Small intestine (tissue), 16 donors: ENCODE measurements at places on chromosomes 16 and 17.
A peak's percentile ranks its signal among the peaks of the same experiment; 100 is the strongest.

GRCh38 chr17:50663812-50664374, 29.2 kb downstream of the ABCC3 start:
- peak; percentile 65 for DNase-seq

DNA sequence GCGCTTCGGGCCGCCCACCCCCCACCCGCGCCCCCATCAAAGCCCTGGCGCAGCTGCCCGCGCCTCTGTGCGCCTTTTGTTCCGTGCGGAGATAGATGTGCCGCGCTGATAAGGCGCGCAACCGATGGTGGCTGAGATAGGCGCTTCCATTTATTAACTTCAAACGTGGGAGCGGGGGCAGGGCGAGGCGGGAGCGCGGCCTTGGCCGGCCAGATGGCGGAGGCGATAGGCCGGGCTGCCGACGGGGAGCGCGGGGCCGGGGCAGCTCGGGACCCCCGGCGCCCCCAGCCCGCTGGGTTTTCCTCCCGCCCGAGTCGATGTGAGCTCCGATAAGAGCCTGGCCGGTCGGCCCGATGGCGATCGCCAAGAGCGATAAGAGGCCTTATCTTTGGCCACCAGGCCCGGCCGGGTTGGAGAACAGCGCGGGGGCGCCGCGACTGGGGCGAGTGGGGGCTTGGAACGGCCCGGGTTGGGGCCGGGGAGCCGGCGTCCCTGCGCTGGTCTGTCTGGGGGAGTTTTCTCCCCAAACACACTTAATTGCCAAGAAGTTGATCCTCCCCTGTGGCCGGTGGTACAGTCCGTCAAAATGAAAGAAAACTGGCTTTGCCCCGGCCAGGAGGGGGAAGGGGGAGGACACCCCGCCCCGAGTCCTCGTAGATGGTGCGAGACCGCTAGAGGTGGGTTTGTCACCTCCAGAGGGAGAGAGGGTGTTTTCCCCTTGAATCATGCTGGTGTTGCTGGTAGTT, 2.7 kb downstream of the ZFPM1 start:
- no peak for DNase-seq

DNA sequence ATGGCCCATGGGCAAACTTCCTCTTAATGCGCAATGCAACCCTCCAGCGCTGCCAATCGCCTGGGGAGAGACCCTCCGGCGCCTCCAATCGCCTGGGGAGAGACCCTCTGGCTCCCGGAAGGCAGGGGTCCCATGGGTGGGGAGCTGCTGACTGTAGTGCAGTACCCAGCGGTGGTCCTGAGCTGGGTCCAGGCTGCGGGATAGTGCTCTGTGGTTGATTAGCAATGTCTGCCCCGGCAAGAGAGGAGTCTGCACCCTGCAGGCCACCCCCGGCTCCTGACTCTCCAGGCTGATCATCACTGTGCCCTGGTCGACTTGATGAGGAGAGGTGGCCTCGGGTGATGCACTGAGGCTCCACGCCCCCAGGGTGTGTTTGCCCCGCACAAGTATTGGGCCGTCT, 44.6 kb upstream of the ZNF469 start:
- DNase-seq, result no peak

DNA sequence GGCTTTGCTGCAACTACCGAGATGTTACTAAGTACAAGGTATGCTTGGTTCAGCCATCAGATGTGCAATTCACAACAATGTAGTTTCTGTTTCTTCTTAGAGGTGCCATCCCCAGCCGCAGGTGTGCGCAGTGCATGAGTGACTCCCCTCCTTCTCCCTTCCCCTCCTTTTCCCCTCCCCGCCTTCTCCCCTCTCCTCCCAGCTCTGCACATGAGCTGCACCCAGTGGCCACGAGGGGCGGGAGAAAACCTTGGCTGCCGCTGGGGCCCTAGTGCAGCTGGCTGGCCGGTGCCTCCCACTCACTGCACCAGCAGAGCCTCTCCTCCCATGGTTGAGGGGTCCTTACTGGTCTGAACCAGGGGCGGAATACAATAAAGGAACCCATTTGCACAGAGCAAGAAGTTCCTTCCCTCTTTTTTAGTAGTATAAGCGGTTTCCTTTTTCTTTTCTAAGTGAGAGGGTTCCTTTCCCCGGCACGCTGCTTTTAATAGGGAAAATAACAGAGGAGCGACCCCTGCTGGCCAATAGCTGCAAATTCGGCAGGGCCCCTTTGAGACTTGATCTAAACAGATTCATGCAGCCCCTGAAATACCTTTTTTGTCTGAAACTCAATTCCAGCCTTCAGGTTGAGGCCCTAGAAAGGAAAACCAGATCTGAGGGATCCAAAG, 7.8 kb upstream of the CCL15 start:
- DNase-seq, result no peak

GRCh38 chr16:3020604-3021448, 658 bp downstream of the TNFRSF12A start:
- DNase-seq, result peak; percentile 88

GRCh38 chr16:89319886-89320781, 102.6 kb downstream of the ZNF778 start:
- peak; percentile 64 for DNase-seq

DNA sequence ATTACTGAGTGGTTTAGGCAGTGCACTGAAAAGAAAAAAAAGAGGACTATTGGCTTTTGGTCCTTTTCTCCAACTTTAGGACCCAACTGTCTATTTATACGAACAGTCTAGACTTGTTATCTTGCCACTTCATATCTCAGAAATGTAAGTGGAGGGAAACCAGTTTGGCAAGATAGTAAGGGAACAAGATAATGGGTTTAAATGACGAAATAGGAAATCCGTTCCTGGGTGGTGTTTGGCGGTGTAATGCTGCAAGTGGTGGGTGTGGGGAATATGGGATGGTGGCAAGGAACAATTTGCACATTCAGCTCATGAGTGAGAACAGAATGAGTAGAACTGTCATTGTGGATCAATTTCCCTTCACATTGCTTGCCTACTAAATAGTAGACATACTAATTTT, 44.7 kb downstream of the GRB7 start:
- peak; percentile 73 for DNase-seq

GRCh38 chr16:78576941-78577340, 477.5 kb downstream of the WWOX start:
- DNase-seq, result no peak

- DNase-seq, result no peak
These were observed 17.7 kb downstream of the ITGAL start for GRCh38 chr16:30490210-30490609.

DNA sequence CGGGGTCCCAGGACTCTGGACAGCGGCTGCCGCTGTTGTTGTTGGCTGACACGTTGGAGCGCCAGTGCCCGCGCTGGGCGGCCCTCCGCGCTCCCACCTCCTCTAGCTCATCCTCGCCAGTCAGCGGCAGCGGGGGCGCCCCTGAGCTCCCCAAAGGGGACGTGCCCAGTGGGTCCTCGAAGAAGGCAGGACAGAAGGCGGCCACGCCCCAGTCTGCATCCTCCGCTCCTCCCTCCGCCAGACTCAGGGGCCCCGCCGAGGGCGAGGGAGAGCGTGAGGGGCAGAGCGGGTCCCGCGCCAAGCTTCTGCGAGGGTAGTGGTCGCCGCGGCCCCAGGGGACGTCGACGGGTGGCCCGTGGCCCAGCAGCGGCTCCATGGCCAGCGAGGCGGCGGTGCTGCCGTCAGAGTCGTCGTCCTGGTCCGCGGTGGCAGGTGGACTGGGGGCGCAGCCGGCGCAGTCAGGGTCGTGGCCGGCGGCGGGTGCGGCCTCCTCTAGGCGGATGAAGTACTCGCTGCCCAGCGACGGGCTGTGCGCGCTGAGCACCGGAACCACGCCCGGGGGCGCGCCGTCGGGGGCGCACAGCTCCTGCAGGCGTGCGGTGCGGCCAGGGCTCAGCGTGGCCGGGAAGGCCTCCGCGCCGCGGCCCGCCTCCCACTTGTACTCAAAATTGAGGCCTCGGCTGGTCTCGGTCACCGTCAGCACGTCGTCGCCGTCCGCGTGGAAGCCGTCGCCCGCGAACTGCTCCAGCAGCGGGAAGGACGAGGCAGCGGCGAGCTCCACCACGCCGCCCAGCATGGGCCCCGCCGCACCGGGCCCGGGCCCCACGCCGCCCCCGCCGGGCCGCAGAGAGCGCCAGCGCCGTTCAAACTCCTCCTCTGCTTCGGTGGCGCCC, 43.2 kb upstream of the PVALEF start:
- DNase-seq, result no peak

DNA sequence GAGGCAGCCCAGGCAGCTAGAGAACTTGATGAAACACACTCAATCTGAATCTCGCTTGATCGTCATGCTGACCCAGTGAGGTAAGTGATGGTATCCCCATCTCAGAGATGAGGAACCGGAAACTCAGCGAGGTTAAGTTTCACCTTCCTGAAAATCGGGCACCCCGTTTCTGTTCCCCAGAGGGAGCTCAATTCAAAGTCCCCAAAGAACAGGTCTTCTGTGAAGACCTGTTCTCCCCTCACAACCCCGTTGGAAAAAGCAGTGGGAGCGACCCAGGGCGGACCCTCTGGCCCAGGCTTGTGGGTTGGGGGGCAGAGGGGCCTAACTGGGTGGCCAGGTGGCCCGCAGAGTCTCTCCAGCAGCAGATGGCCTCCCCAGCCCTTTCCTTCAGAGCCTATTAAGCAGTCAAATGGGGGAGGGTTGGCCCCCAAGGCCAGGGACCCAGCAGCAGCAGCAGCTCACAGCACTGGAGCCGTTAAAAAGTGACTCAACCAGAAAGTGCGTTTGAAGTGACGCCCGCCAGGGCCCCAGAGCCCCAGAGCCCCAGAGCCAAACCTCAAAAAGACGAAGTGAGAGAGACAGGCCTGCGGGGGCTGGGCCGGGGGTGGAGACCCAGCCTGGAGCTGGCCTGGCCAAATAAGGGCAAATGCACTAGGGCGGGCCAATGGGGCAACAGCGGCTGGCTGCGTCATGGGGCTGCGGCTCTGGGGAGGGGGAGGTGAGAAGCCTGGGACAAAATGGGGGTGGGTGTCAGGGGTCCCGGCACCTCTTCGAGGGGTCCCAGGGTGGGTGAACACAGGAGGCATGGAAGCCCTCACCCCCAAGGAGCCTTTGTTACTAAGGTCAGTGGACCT, 9.2 kb upstream of the TSPOAP1 start:
- peak; percentile 70 for DNase-seq

GRCh38 chr17:79866791-79867518, 27.7 kb upstream of the CBX4 start:
- no peak for DNase-seq

DNA sequence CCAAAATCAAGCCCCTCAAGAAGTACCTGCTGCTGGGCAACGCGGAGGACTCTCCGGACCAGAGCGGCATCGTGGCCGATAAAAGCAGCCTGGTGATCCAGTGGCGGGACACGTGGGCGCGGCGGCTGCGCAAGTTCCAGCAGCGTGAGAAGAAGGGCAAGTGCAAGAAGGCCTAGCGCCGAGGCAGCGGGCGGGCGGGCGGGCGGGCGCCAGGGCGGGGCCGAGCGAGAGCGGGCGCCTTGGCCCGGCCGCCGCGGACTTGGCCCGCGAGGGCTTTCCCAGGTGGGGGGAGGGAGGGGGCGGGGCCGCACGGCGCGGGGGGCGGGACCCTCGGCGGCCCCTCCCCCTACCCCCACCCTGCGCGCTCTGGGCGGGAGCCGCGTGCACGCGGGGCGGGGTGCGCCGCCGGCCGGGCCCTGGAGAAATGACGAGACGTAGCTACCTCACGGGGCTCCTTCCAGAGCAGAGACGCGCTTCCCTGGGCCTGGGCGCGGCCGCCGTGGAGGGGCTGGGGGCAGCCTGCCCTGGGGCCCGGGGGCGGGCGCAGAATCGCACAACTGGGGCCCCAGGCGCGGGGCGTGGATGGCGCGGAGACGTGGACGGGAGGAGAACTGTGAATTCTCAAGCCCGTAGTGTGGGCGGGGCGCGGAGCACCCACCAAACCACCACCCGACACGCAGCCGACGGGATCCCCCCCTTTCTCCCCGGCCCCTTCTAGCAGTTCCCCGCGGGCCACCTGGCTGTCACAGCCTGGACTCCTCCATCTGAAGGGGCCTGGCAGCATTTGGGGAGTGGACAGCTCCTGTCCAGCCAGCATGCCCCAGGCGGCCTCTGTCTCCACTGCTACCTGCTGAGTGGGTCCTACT, 218.7 kb downstream of the NTN1 start:
- peak; percentile 88 for DNase-seq

DNA sequence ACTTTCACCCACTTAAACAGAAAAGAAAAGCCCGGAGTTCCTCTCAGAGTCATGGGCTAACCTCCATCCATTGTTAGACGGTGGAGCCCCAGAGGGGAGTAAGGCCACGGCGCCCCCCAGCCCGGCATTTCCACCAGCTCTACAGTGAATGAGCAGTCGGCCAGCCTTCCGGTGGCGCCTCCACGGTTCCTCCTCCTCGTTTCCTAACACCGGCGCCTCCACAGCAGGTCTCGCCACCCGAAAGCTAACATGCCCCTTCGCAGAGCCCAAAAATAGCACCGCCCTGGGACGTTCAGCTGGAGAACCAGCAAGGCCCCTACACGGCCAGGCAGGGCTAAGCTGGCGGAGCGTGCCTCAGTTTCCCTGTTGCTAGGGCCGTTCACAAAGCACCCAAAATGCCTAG, 858 bp downstream of the MMD start:
- DNase-seq, result peak; percentile 55

- no peak for DNase-seq
These were observed 290.5 kb downstream of the CPPED1 start for GRCh38 chr16:12513076-12513790.

GRCh38 chr17:80446645-80447405, 29.6 kb downstream of the NPTX1 start:
- no peak for DNase-seq

- no peak for DNase-seq
These were observed 6.3 kb downstream of the LMF1 start for GRCh38 chr16:964356-965035.

- DNase-seq, result peak; percentile 95
These were observed 12.2 kb downstream of the PPL start for GRCh38 chr16:4924593-4925292.

DNA sequence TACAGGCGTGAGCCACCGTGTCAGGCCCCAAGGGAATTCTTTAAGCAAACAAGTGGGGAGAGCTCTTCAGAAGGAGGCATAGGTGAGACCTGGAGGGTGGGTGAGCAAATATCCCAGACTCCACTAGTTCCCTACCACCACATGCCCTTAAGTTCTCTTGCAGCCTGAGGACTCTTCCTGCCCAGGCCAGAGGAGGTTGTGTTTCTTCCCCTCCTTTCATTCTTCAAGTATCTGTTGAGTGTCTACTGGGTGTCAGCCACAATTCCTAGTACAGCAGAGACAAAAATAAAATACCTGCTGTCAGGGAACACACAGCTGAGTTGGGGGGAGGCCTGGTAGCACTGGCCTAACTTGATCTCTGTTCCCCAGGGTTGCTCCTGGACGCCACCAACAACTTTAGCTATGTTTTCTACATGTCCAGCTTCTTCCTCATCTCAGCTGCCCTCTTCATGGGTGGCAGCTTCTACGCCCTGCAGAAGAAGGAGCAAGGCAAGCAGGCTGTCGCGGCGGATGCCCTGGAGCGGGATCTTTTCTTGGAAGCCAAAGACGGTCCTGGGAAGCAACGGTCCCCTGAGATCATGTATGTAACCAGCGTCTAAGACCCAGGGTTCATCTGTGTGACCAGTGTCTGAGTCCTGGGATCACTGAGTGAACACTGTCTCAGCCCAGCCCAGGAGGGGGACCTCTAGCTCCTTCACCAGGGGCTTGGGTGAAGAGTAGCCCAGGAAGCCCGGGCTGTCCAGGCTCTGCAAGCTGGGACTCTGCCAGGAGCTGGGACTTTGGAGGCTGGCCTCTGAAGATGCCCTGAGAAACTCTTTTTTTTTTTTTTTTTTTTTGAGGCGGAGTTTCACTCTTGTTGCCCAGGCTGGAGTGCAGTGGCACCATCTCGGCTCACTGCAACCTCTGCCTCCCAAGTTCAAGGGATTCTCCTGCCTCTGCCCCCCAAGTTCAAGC, 5.9 kb upstream of the ARMC7 start:
- DNase-seq, result no peak
